ENCODE measurements at places on chromosomes 11 and 22.

DNA sequence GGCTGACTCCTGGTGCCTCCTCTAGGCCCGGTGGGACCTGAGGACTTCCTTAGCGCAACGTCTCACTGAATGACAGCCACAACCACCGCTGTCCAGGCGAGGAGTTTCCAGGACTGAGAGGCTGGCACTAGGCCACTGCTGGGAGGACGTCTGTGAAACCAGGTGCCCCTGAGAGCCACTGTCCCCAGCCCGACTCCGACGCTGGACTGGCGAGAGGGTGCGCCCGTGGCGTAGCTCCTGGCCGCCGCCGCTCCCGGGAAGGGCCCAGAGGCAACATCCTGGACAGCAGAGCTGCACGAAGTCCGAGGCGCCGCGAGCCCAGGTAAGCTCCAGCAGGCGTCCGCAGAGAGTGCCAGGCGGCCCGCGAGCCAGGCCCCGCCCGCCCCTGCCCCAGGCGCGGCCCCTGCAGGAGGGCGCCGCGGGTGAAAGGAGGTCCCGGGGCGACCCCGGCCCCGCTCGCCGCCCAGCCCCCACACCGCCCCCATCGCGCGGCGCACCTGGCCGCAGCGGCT lies 525 bp downstream of the DGCR2 start:
- DNase-seq: no peak

DNA sequence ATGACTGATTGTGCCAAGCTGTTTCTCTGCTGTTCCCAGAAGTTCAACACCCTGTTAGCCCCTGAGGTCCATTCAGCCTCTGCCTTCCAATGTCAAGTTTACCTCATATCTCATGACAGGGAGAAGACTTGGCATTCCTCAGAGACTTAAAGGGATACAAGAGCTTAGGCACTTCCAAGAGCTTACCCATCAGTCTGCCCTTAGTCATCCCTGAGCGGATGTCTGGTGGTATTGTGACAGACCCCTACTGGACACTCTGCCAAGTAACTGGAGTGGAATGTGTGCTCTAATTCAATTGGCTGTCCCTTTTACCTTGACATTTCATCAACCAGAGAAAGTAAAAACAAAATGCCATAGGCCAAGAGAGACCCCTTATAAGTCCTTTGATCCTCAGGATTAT lies 151.5 kb downstream of the AASDHPPT start:
- DNase-seq: no peak

DNA sequence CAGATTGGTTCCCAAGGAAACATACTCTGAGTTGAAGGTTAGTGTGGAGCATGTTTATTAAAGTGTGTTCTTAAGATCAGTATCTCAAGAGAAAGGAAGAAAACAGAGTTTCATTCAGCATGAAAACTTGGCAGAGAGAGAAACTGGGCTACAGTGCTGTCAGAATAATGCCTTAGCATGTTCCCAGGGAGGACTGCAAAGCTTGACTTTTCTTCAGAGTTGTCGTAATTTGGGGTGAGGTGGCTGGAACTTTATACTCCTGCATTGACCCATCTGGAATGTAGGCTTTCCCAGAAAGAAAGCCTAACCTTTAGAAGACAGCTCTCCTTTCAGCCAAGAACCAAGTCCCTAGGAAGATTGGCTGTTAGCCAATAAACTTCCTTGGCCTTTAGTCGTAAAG lies 190.8 kb upstream of the CNTN5 start:
- no peak for DNase-seq

- no peak for DNase-seq
Observed at GRCh38 chr11:42657169-42657568, 654.6 kb upstream of the API5 start.

DNA sequence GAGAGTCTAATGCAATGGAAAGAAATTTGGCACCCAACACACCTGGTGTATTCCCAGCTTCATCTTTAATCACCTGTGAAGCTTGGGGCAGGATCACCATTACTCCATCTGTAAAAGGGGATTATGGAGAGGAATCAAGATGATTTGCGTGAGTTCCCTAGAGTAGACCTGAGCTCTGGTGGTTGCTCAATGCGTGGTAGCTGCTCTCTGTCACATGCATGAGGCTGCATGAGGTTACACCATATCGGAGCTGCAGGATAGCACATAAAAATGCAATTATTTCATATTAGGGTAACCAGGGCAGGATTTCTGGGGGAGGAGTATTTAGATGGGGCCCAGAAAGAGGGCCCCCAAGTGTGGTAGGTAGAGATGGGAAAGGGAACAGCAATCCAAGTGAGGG lies 35.3 kb upstream of the CLMP start:
- DNase-seq: no peak

GRCh38 chr11:88480223-88480622 lies 142.7 kb upstream of the CTSC start:
- DNase-seq: no peak

DNA sequence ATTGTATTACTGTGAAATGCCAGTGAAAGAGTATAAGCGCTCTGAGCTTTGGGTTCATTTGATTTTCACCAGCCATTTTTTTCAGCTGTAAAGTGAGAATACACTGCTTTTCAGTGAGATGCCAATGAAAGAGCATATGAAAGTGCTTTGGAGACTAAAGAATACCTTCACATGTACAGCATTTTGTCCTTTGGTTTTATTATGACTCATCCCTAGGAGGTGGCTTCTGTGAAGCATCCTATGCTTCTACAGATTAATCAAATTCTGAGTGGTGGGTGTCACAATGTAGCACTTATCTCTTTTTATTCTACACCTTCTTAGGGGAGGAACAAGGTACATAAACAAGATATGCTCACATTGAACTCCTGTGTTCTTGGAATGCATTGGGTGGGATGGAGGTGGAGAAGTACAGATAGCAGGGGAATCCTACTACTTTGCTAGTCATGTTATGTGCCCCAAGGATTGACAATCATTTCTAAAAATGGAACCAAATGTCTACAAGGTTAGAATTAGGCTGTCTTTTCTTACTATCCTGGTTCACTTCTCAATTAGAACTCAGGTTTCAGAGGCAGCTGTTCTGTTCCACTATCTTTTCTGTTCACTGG lies 18.7 kb downstream of the TRIM44 start:
- DNase-seq: no peak

DNA sequence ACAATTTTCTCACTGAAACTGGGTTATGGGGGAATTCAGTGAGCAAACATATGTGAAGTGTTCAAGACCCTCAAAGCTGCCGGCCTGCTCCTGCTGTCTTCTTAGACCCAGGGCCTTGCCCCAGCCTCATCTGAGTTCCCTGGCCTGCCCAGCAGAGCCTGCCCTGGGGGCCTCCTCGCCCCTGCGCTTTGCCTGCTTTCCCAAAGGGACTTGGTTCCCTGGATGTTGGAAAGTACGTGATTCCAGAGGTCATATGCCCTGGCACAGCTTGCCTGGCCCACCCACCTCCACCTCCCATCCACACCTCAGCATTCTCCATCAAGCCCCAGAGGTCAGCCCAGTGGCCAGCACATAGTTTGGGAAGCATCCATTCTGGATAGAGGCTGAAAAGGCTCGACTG lies 13.7 kb upstream of the POU2F3 start:
- no peak for DNase-seq

DNA sequence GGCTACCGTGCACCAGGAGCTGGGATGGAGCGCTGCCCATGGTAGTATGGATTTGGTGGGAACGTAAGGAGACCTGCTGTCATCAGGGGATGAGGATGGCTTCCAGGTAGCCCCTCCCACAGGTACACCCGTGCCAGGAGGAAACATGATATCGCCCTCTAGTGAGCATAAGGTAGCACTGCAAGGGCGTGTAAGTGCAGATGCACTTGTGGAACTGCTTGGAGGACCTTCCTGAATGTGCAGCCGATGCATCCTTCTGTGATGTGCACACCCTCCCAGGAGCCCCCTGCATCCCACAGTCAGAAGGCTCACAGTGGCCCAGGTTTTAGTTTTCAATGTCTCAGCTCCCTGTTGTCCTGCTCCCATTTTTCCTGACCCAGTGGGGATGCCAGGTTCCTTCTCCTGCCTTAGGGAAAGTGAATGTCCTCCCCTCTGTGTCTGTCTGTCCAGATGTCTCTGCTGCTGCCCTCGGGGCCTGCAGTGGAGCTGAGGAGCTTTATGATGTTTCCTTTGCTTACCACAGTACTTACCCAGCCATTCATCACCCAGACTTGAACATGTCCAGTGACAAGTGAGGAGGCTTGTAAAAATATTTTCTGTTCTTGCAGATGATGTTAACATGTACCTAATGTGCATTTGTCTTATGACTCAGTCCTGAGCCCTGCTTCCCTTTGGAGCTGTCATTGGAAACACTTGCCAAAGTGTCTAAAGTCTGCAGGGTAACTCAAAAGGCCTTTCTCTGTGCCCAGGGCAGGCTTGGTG lies 49.2 kb downstream of the DBX1 start:
- DNase-seq: peak; percentile 64

- DNase-seq: peak; percentile 69
Observed at GRCh38 chr11:64885367-64886286, 7.2 kb upstream of the EHD1 start.

DNA sequence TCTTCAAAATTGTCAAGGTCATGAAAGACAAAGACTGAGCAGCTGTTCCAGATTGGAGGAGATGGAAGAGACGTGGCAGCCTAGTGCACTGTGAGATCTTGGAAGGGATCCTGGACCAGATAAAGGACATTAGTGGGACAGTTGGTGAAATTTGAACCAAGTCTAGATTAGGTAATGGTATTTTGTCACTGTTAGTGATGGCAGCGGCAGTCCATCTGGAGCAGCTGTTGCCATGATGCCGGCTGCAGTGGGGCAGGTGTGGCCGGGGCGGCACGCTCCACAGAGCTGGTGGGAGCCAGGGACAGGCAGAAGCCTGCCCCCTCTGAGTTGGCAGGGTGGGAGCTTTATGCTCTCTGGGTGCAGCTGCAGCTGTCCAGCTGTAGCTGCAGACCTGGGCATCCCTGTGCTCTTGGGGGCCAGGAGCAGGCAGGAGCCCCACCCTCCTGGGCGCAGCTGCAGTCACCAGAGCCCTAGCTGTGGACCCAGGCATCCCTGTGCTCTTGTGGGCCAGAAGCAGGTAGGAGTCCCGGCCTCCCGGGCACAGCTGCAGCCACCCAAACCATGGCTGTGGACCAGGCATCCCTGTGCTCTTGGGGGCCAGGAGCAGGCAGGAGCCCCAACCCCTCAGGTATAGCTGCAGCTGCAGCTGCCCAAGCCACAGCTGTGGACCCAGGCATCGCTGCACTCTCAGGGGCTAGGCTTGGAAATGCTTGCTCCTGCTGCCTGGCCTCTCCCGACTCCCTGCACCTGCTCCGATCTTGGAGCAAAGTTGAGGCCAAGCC lies 20.7 kb downstream of the DIXDC1 start:
- no peak for DNase-seq

DNA sequence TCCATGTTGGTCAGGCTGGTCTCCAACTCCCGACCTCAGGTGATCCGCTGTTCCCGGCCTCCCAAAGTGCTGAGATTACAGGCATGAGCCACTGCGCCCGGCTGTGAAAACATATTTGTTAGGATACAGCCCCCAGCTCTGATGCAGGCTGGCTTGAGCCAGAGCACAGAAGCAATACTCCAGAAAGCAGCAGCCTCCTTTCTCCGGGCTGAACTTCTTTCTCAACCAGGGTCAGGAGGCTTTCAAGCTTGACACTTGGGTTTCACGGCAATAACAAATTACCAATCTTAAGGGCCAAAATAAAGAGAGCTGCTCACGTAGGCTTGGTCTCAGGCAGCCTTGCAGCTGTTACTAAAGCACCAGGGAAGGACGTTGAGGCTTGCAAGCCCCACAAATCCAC lies 10.8 kb upstream of the CECR2 start:
- DNase-seq: no peak

GRCh38 chr11:131924001-131924400 lies 553.6 kb downstream of the NTM start:
- DNase-seq: no peak

DNA sequence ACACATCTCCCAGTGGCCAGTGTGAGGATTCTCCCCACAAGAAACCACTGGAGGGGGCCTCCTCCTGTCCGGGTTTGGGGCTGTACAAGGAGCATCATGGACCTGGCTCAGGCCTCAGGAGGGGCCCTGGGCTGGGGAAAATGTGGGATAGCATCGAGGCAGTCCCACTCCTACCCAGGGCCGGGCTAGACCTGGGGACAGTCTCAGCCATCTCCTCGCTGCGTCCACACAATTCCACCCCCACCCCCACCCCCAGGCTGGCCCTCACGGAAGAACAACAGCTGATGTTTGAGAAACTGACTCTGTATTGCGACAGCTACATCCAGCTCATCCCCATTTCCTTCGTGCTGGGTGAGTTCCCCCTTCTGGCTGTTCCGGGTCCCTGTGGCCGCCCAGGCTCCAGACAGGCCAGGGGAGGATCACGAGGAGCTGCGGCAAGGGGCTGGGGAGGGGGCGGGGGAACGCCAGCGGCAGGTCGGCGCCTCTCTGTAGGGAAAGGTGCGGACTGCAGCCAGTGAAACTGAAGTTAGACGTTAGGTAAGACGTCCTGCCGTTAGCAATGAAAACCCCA lies 4.8 kb downstream of the BEST1 start:
- peak; percentile 84 for DNase-seq

- DNase-seq: no peak
Observed at GRCh38 chr11:123065621-123066020, 3.7 kb upstream of the HSPA8 start.

DNA sequence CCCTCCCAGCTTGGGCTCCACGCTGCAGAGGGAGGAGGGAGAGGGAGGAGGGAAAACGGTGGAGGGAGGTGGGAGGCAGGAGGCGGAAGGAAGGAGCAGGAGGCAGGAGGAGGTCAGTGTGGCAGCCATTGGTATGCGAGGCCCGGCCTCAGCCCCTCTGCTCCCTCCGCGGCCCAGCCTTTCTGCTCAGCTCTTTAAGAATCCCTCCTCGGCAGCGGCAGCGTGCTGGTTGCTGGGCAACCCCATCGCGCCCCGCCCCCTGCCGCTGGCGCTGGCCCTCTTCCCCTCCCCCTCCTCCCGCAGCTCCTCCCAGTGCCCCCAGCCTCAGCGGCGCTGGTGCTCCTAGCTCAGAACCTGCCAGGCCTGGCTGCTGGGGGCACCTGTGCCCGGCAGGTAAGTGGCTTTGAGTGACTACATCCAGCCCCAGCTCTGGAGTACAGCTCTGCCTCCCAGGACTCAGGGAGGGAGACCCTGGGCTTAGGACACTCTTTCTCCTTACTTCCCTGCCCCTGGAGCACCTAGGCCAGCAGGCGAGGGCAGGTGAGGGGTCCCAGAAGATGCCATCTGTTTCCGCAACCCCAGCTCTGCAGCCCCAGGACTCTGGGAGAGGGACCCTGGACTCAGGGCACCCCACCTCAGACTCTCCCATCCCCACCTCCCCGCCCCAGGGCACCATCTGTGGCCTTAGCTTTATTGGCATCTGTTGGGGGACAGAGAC lies 7.2 kb upstream of the FLRT1 start:
- DNase-seq: peak; percentile 48

DNA sequence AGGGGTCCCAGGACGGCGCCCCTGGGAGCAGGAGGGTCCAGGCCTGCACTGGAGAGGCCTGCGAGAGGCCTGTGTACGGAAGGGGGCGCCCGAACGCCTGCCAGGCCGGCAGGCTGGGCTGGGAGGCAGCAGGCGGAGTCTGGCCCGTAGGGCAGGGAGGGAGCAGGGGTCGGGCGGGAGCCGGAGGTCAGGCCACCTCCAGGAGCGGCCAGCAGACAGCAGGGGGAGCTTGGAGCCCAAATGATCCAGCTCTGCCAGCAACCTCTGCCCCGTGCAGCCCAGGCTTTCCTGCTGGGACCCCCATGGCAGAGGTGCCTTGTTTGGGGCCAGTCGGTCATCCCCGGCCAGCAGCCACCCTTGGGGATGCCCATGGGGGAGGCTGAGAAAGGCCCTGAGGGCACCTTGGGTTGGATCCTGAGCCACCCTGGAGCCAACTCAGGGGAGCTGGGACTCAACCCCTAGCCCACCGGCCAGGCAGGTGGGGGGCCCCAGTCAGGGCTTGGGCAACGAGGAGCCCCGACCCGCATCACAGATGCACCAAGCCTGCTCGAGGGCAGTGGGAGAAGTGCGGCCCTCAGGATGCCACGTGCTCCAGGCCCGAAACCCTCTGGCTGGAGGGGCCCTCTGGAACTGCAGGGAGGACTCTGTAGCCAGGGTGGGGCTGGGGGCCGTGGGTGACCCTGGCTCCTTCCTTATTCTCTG lies 9.6 kb upstream of the SYT8 start:
- peak; percentile 62 for DNase-seq
